H9 (cell line): ENCODE measurements at places on chromosomes 6 and 20. TPM values are rescaled to one million over a fixed set of nuclear protein-coding genes. Genes with fewer than 3 reads are reported as not detected.

DNA sequence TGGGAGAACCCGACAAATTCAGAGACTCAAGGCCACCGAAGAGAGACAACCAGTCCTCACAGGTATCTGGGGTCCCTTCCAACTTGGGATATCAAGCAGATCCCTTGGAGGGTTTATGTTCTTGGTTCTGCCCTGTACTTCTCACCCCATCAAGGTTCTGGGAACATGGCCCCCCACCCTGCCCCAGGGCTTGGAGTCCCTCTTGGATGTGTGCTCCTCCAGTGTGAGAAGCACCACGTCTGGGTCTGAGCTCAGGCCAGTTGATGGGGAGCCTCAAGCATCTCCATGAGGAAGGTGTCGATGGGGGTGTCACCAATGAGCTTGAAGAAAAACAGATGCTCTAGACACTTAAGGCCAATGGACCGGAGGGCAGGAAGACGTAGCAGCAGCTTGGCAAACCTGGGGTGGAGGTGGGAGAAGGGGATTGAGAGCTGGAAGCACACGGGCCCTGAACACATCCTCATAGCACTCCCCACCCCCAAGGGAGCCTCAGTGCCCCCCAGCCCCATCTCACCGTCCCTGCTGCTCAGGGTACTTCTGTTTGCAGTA lies 2.2 kb upstream of the COL11A2 start:
- no peak for DNase-seq
- no peak overlapping the region for H3K27ac ChIP-seq
- H3K36me3 ChIP-seq: peaks cover 31% of the 10 kb centered on the region
- H3K27me3 ChIP-seq: peaks cover 3% of the 10 kb centered on the region; the same call in 1 of the 2 replicates

- no peaks in the 10 kb centered on the region for H3K27me3 ChIP-seq
- no peak overlapping the region for H3K4me3 ChIP-seq
- H3K4me1 ChIP-seq: no peaks in the 10 kb centered on the region
Observed at GRCh38 chr20:6920991-6921613, 153.6 kb downstream of the BMP2 start.

GRCh38 chr6:118810420-118811027 lies 83.4 kb upstream of the ASF1A start:
- H3K36me3 ChIP-seq: peaks cover 17% of the 10 kb centered on the region
- DNase-seq: no peak
- no peaks in the 10 kb centered on the region for H3K4me1 ChIP-seq
- H3K27ac ChIP-seq: no peak overlapping the region
- no peak overlapping the region for H3K4me3 ChIP-seq

DNA sequence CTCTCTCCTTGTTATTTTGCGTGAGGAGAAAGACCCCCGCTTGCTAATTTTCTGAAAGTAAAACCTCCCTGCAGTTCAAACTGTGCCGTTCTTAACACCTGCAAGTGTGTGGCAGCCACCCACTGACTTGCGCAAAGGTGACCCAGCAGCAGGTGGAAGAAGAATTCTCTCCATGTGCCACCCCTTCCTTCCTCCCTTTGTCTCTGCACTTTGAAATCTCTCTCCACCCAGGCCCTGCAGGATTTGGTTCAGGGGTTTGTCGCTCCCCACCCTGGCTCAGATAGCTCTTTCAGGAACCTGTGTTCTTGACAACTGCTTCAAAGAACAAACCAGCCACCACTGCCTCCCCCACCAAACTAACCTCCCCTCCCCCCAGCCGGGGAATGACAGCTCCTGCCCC lies 41.4 kb downstream of the ZNF831 start:
- peaks cover 8% of the 10 kb centered on the region; the same call in 1 of the 2 replicates for H3K4me1 ChIP-seq
- H3K4me3 ChIP-seq: no peak overlapping the region

DNA sequence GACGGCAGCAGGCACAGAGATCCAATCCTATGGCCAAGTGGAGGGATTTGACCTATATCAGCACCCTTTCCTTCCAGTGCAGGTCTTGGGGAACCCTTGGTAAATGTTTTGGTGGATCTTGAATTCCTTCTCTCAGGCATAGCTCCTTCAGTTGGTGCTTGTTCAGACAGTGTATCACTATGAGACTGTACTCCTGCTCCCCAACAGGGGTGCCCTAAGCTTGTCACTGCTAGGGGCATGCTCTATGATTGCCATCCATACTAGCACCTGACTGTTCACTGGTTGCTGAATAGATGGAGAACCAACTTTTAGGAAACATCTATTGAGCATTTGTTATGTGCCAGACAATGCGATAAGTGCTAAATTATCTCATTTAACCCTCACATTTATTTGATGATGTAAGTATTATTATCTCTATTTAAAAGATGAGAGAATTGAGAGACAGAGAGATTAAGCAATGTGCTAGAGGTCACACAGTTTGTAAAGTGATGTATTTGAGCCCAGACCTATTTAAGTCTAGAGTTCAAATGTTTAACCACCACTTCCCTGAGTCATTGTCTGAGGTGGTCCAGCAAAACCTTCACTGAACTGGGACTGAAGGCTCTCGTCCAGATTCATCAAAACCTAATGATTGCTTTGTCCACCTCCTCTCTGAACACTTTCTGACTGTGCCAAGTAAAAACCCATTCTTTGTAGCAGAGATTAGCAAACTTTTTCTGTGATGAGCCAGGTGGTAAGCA lies 34.3 kb downstream of the ADGRF1 start:
- no peak overlapping the region for H3K4me3 ChIP-seq
- H3K27me3 ChIP-seq: no peaks in the 10 kb centered on the region
- no peaks in the 10 kb centered on the region for H3K36me3 ChIP-seq
- no peak for DNase-seq
- no peak overlapping the region for H3K27ac ChIP-seq

GRCh38 chr20:57062696-57063270 lies 203.7 kb downstream of the BMP7 start:
- peaks cover 5% of the 10 kb centered on the region; the same call in 1 of the 2 replicates for H3K4me1 ChIP-seq
- no peak overlapping the region for H3K27ac ChIP-seq
- no peaks in the 10 kb centered on the region for H3K27me3 ChIP-seq
- no peaks in the 10 kb centered on the region for H3K36me3 ChIP-seq
- no peak for DNase-seq

DNA sequence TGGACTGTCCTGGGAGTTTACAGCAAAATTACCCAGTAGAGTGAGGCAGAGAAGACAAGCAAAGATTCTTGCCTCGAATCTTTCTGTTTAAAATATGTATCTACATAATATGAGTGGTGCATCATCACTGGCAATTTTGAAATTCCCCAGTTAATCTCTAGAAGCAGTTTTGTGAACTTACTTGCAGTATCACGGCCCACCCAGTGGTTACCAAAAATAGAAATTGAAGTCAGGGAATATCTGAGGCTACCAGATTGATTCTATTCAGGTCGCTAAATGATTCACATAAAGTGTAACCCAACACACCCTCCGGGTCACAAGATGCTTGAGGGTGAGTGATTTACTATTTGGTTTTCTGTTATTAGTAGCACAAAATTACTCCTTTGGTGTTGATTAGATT lies 111.9 kb downstream of the PPP1R14C start:
- no peak overlapping the region for H3K4me3 ChIP-seq
- H3K27me3 ChIP-seq: no peaks in the 10 kb centered on the region
- H3K27ac ChIP-seq: no peak overlapping the region
- no peaks in the 10 kb centered on the region for H3K4me1 ChIP-seq
- no peaks in the 10 kb centered on the region for H3K36me3 ChIP-seq

DNA sequence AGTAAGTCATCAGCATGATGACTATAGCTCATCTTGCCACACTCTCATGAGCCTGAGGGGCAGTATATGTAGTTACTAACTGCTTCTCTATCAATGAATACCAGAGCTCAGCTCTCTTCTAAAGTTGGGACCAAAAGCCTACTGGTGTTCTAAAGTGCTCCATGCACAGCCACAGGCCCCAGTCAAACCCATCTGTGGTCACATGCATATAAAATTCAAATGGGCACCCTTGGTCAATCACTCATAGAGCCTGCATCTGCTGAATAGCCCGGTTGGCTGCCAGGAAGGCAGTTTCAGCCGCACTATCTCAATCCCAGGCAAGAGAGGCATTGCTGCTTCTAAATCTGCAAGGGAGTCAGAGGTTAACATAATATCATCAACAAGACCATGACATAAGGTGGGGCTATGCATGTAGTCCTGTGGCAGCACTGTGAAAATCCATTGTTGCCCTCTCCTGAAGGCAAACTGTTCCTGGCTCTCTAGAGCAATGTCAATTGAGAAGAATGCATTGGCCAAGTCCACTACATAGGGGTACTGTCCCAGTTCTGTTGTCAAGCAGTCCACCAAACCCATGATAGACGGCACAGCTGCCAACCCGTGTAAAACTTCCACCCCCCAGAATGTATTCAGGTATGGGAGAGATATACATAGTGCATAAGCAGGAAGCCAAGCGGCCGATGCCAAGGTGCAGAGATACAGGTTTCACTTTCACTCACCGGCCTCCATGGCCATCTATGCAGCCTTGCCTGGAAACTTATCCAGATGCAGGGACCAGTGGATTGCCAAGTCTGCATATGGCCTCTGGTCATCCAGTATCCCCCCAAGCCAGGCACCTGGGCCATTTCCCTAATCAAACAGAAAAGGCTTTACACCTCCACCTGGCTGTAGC lies 76.2 kb downstream of the ALDH8A1 start:
- no peak for DNase-seq
- H3K4me3 ChIP-seq: no peak overlapping the region
- no peak overlapping the region for H3K27ac ChIP-seq

DNA sequence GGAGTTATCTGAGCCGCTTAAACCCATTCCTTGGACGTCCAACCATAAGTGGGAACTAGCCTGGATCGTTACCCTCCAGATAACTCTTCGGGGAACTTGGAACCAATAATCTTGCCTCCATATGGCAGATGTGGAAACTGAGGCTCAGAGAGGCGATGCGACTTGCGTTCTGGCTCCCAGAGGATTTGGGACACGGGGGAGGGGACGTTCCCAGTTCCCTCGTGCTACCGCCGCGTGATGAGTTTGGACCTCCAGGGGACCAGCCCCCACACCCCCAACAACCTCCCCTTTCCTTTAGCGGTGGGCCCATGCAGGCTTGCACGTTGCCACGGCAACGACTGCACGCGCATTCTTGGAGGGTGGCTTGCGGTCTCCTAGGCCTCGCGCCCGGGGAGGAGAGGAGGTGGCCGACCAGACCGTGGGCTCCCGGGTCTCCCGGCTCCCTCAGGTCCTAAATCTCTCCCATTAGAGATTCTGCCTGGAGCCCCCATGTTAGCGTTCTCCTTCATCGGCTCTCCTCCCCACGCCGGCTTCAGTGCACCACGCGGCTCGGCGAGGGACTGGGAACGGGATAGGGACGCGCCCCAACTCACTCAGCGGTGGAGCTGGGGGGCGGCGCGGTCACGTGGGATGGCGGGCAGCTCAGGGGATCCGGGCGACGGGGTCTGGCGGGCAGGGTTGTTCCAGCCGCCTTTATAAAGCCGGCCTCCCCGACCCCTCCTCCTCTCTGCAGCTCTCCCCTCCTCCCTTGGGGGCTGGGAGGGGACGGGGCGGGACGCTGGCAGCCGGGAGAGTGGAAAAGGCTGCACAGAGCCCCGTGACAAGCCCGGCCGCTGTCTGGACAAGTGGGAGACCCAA lies at the start of gene PLTP:
PLTP (minus strand) TSS at position 670 of the 858 bp plus-strand sequence. CDS start 703 bp downstream, outside the sequence.
- no peaks in the 10 kb centered on the region for H3K4me1 ChIP-seq
- H3K4me3 ChIP-seq: peak within 1 kb of the TSS; percentile 92
- peak; percentile 80 for DNase-seq
- H3K36me3 ChIP-seq: peaks cover 21% of the 10 kb centered on the region
- no peak within 1 kb of the TSS for H3K27ac ChIP-seq

DNA sequence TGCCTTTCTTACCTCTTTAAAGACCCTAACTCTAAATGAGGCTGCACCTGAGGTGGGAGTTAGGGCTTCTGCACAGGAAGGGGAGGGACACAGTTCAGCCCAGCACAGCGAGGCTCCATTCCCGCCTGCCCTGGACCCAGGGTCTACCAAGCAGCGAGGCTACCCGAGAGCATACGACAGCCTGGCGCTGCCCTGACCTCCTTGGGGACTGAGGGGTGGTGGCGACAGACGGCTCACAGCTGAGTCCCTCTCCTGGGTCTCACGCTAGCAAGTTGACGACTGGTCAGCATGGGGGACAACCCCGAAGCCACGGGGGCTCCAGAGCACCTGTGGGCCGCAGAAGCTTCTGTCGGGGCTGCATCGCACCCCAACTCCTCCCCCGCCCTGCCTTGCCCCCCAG lies 24.4 kb downstream of the SLC17A9 start:
- H3K4me1 ChIP-seq: peaks cover 6% of the 10 kb centered on the region
- no peak overlapping the region for H3K27ac ChIP-seq
- DNase-seq: no peak
- no peaks in the 10 kb centered on the region for H3K36me3 ChIP-seq

GRCh38 chr6:130164251-130164650 lies 58.5 kb downstream of the SAMD3 start:
- no peak overlapping the region for H3K27ac ChIP-seq
- H3K27me3 ChIP-seq: no peaks in the 10 kb centered on the region
- H3K4me1 ChIP-seq: no peaks in the 10 kb centered on the region
- H3K4me3 ChIP-seq: no peak overlapping the region

DNA sequence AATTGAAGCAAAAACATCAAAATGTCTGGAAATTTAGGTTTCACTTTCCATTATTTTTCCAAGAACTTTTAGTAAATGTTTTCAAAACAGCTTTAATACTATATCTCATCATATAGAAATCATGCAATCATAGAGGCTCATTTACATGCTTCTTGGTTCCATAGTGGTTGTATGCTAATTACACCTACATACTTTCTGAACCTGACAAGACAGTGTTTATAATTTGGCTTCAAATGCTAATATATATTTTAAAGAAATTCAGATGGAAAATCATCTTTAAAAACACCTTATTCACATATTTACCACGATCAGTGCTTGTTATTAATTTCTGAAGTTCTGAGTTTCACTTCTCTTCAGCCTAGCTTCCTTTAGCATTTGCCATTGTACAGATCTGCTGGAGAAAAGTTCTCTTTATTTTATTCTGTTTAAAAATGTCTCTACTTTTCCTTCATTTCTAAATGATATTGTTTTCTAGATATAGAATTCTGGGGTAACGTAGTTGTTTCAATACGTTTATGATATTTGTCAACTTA lies 89.9 kb downstream of the PLCB1 start:
- no peak for DNase-seq
- H3K27ac ChIP-seq: no peak overlapping the region
- no peak overlapping the region for H3K4me3 ChIP-seq
- no peaks in the 10 kb centered on the region for H3K27me3 ChIP-seq

Gene FOXS1
- total RNA-seq: 0.22 TPM in 1 of 2 replicates, not detected in the other

Gene BANF2
- total RNA-seq: not detected in 2 replicates

Gene ZNF831
- not detected in 2 replicates for total RNA-seq

Gene FLRT3
- 2.1 TPM in 2 replicates for total RNA-seq
